ENCODE measurements at places on chromosomes 11 and 22.

DNA sequence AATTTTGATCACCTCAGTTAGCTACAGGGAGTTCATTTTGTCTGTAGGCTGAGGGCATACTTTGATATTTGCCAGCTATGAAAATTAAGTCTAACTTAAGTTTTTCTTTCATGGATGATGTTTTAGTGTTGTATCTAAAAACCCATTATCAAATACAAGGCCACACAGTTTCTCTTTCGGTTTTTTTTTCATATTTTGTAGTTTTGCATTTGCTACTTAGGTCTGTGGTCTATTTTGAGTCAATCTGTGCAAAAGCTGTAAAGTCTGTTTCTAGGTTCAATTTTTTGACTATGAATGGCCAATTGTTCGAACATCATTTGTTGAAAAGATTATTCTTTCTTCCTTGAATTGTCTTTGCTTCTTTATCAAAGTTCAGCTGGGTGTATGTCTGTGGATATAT, 895.6 kb upstream of the ANO3 start:
- DNase-seq = no peak

DNA sequence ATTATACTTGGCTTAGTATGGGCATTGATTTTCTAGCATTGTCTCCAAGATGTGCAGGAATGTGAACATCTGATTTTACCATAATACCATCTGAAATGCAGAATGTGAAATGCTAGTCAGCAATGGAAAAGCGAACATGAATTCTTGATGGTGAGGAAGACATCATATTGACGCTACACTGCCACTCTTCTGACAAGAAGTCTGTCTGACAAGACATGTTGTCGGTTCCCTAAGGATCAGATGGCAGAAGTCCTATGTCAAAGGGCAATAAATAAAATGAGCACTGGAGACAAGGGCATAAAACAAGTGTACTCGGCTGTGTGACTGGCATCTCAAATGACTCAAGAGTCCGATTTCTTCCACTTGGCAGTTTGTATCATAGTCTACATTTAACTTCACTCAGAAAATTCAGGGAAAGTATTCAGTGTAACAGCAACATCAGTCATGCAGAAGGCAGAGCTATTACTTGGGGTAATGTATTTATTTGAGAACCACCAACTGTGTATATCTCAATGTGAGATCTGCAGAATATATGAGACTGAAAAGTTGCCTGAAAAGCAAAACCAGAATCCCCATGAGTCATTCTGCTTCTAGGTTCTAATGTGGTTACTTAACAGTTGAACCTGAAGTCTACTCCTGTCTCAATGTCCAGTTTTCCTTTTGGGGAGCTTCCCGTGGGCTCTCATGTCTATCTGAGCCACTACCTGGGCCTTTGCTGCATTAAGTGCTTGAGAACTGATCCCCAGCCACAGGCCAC, 51.5 kb downstream of the SLC17A6 start:
- DNase-seq = no peak

DNA sequence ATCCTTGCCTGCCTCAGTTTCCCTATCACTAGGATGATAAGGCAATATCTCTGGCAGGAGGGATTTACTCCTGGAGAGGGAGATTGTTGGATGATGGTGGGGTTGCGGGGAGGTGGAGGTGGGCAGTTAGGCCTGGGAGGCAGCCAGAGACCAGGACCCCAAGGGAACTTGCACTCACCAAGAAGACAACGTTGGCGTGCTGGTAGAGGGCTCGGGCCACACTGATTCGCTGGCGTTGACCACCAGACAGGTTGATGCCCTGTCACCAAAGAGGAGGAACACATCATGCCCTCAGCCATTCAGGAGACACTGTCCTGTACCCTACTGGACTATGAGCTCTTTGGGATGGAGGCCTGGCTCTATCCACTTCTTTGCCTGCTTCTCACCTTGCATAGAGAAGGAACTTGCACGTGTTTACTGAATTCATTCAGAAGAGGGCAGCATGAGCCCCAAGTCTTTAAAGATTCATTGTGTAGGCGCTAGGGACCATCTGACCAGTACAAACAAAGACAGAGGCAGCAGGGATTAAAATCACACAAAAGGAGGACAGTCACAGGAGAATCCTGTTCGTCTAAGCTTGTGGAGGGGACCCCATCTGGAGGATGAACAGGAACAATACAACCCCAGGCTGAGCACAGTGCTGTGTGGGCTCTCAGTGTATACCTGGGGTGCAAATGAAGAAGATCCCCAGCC, 24.2 kb upstream of the KCNJ11 start:
- DNase-seq = no peak

GRCh38 chr11:66593650-66594049, 665 bp downstream of the CCS start:
- no peak for DNase-seq

DNA sequence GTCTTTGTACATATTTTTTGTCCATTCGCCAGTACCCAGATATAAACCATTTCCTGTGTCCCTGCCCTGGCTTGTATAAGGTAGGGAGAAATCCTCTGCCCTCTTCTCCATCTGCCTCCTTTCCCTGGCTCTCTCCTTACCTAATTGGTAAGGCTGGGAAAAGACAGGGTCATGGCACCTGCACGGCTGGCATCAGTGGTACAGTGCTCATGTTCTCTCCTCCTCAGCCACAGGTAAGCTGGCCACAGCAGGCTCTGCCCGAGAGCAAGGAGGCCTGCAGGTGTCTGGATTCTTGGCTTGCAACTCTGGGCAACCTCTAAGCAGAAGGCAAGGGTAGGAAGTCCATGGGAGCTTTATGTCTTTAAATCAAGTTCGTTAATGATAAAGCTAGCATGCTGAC, 419.9 kb downstream of the BUD13 start:
- no peak for DNase-seq

DNA sequence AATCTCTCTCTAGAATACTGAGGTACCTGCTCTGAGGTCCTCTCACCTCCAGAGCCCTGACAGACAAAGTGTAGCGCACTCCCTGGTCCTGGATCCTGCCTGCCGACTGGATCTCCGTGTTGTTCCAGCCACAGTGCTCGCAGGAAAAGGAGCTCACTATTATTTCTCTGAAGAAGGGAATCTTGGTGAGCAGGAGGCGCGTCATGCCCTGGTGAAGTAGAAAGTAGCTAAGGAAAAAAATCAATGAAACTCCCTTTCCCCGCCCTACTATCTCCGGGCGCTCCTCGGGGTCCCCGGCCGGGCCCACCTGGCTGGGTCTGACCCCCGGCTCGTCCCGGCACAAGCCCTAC, 412 bp downstream of the ZPR1 start:
- DNase-seq = no peak

- DNase-seq = no peak
Measured at GRCh38 chr22:36145881-36146280, 14.7 kb downstream of the APOL3 start.

- no peak for DNase-seq
Measured at GRCh38 chr11:10752061-10752460, 1.0 kb downstream of the CTR9 start.

GRCh38 chr11:91966368-91966767, 258.2 kb upstream of the FAT3 start:
- DNase-seq = no peak

DNA sequence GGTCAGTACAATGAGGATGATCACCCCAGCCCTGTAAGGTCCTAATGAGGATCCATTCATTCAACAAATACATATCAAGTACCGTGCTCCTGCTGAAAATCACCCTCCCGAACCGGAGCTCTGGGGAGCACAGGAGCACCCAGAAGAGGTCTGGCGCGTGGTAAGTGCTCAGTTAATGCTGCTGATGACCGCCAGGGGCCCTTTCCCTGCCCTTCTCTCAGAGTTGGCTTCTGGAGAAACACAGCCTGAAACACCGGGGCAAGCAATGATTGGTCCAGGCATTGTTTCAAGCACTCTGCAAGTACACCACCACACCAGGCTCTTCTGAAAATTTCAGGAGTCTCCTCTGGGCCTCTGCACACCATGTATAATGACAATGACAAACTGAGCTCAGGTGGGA, 3.8 kb upstream of the CCDC86 start:
- DNase-seq = no peak

- DNase-seq = no peak
Measured at GRCh38 chr22:41826430-41827383, 6.2 kb upstream of the SREBF2 start.

DNA sequence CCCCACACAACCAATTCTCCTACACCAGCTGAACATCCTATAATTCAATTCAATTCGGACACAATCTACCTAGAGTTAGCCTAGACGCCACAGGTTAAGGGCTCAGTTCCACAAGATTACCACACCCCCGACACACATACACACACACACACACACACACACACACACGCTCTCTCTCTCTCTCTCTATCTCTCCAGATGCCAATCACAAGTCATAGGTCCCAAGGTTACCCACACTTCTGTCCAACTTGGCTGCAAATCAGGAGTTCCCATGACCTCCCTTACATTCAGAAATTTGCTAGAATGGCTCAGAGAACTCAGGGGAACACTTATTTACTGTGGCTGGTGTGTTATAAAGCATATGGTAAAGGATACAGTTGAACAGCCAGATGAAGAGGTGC, 204.0 kb downstream of the DBX1 start:
- no peak for DNase-seq

DNA sequence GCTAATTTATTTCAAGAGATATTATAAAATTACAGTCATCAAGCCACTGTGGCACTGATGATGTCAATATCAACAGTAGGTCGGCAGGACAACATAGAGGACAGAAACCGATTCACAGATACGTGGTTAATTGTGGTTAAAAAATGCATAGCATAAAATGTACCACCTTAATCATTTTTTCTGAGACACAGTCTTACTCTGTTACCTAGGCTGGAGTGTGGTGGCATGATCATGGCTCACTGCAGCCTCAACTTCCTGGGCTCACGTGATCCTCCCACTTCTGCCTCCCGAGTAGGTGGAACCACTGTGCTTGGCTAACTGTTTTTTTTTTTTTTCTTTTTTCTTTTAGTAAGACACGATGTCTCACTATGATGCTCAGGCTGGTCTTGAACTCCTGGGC, 21.0 kb upstream of the TOLLIP start:
- DNase-seq = no peak

DNA sequence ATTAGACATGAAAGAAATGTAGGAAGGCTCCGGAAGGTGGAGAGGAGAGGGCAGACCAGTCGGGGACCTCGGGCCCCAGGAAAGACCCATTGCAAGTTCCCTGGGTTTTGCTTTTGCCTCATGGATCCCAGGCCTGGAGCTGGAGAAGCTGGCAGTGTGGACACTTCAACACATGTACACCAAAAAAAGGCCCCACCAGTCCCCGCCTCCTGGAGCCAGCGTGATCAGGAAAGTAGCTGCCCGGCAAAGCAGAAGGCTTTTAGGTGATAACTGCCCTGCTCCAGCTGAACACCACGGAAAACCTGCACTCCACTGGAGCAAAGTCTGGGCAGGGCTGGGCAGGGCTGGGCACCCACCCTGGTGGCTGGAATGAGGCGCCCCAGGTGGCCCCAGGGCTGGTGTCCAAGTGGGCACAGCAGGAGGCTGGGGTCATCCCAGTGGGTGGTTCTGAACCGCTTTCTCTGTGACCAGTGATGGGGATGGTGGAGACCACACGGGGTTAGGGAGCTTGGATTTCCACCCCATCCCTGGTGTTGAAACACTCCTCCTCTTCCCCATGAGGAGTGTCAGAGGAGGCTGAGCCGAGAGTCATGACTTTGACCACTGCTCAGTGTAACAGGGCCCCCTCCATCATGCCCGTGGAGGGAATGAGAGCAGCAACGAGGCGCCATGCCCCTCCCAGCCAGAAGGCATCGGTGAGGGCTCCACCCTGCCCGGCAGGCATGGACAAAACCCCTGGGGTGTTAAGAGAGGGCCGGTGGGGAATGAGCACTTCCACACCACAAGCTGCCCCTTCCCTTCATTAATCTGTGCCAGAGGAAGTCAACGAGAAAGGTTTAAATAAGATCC, 16.9 kb upstream of the MUC5AC start:
- DNase-seq = no peak

GRCh38 chr11:64248578-64248977, 1.8 kb upstream of the PPP1R14B start:
- no peak for DNase-seq

GRCh38 chr11:8477151-8477550, 116.9 kb downstream of the STK33 start:
- no peak for DNase-seq

DNA sequence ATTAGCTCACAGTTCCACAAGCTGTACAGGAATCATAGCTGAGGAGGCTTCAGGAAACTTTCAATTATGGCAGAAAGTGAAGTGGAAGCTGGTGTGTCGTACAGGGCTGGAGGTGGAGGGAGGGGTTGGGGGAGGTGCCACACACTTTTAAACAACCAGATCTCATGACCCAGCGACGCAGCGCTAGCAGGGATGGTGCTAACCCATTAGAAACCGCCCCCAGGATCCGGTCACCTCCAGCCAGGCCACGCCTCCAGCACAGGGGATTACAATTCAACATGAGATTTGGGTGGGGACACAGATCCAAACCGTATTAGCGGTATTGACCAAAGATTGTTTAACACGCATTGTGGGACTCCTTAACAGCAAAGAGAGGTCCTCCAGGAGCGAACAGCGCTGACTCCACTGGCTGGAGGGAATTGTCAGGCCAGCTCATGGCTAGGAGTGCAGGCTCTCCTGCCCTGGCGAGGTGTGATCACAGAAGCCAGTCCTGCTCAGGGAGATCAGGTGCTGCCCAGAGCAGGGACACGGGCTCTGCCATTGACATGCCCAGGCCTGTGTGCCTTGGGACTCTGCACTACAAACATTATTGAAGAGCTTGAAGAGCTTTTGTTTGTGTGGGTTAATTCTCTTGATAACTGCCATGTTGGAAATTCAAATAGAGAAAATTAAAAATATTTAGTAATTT, 215.3 kb downstream of the TBC1D22A start:
- no peak for DNase-seq

- DNase-seq = no peak
Measured at GRCh38 chr22:48899523-48900326, 927.9 kb downstream of the BRD1 start.

GRCh38 chr11:119590651-119591351, 138.2 kb downstream of the NECTIN1 start:
- peak; percentile 81 for DNase-seq

- DNase-seq = peak; percentile 42
Measured at GRCh38 chr22:26610996-26611395, 6.8 kb downstream of the CRYBB1 start.

GRCh38 chr22:36763576-36763975, 12.3 kb downstream of the IFT27 start:
- DNase-seq = peak; percentile 23

GRCh38 chr22:40183029-40183581, 5.4 kb downstream of the TNRC6B start:
- DNase-seq = no peak

GRCh38 chr11:88464528-88464927, 127.0 kb upstream of the CTSC start:
- DNase-seq = no peak

DNA sequence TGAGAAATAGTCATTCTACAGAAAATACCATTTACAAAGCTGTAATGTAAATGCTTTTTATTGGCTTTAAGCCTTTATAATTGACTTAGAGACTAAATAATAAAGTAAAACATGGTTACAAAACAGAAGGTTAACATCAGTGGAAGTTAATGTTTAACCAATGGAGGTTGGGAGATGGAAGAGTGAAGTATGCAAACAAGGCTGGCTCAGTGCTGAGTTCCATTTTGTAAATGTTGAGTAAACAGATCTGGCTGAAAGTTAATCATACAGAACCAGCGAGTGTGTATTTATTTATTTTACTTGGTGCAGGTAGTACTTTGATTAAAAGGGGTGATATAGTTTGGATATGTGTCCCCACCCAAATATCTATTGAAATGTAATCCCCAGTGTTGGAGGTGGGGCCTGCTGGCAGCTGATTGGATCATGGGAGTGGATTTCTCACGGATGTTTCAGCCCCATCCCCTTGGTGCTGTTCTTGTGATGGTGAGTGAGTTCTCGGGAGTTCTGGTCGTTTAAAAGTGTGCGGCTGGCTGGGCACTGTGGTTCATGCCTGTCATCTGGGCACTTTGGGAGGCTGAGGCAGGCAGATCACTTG, 827.4 kb downstream of the OPCML start:
- DNase-seq = no peak

Measured in keratinocyte (primary cell).